ENCODE measurements at places on chromosomes 12 and 14.

GRCh38 chr12:94228488-94228907 lies 80.1 kb downstream of the PLXNC1 start:
- DNase-seq: no peak

DNA sequence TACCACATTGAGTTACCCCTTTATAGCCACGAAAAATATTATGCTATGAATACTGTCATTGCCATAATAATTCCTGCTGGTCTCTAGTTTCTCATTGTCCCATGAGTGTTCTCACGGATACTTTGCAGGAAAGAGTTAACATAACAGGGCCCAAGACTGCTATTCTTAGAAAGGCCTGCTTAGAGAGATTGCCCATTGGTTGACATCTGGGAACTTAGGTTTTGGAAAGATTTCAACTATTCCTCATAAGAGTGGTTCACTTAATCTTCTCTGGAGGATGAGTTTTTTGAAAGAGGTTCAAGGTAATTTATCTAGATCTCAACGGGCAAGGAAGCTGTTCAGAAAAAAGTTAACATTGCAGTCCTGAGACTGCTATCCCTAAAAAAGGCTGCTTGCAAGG lies 18.4 kb upstream of the PRPF39 start:
- no peak for DNase-seq

GRCh38 chr12:124917135-124917840 lies 2.8 kb upstream of the UBC start:
- DNase-seq: peak; percentile 98

DNA sequence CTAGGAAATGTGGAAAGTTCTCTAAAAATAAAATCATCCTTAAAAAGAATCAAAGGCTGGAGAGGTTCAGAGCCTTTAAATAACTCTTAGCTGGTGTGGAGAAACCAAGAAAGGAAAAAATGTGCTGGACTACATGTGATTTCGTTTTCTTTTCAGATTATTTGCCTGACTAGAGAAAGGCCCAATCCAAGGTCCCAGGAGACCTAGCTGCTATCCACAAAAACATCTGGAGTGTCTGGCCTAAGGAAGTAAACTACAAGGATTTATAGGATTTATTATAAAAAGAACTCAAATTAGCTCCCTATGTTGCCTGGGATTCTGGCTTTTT lies 774 bp upstream of the TMEM30B start:
- DNase-seq: no peak

GRCh38 chr14:103548463-103549351 lies 13.8 kb downstream of the BAG5 start:
- DNase-seq: no peak

GRCh38 chr12:100154474-100155247 lies 12.0 kb upstream of the BLTP3B start:
- peak; percentile 68 for DNase-seq

GRCh38 chr12:132558861-132559623 lies 51.3 kb downstream of the LRCOL1 start:
- no peak for DNase-seq

DNA sequence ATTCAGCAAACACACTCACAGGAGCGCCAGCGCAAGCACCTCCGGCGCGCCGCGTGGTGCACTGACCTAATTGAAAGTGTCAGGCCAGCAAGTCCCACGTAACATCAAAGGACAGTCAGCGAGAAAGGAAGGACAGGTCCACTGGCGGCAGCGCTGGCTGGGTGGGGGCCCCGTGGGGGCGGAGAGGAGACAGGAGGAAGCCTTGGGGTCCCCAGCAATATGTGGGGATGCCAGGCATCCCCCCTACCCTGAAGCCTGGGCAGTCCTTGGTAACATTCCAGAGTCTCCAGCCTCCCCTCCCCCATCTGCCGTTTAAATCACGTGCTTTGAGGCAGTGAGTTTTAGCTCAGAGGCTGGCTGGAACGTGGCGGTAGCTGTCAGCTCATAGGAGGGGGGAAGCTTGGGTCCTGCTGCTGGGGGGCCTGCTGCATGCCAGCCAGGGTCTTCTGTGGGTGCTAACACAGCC lies 159.2 kb downstream of the CALM1 start:
- no peak for DNase-seq

GRCh38 chr12:6182279-6182898 lies 17.8 kb upstream of the CD9 start:
- no peak for DNase-seq

- DNase-seq: no peak
Observed at GRCh38 chr12:19882346-19882745, 443.1 kb downstream of the AEBP2 start.

DNA sequence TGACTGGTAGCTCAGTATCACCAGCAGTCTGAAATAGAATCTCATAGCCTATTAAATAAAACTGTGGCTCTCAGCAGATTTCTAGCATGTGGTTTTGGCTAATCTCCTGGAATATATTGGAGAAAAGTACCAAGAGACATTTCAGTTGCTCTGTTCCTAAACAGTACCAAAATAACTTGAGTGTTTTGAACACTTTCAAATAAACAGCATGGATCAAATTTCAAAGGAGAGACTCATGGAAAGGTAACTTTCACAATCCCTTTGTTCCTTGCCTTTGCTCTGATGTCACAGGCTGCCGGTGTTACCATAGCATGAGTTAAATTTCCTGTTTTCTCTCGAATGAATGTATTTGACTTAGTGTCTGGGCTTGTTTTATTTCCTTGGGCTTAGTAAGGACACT lies 3.4 kb downstream of the ARG2 start:
- DNase-seq: no peak

DNA sequence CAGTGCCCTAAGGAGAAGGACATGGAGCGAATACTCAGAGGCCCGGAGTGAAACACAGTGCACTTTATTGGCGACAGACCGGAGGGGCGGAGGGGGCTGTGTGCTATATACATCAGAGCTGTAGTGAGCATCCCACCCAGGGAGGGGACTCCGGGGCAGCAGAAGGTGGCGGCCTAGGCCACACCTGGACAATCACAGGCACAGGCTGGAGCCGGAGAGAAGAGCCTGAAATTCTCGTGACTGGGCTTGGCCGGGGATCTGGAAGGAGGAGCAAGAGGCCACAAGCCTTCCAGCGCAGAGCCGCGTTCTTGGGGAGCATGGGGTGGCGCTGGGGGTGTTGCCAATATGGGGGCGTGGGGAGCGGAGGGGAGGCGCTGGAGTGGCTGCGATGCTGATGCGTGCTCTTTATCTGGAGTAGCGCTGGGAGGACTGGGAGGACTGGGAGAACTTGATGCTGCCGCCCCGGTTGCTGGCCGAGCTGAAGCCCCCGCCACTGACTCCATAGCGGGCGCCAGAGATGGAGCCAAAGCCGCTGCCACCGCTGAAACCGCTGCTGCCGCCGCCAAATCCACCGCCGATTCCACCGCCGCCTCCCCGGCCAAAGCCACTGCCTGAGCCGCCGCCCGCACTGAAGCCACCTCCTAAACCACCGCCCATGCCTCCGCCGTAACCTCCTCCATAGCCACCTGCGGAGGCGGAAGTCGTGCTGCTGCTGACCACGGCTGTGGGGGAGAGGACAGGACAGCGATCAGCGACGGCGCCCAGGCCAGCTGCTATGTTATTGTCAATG lies 6.1 kb downstream of the KRT3 start:
- DNase-seq: no peak

DNA sequence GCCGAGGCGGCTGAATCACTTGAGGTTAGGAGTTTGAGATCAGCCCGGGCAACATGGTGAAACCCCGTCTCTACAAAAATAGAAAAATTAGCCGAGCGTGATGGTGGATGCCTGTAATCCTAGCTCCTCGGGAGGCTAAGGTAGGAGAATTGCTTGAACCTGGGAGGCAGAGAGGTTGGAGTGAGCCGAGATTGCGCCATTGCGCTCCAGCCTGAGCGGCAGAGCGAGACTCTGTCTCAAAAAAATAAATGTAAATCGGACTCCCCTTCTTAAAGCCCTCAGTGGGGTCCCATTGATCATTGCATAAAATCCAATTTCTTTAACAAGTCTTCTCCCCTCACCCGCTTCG lies 908 bp downstream of the TDP1 start:
- DNase-seq: no peak

GRCh38 chr14:60819575-60819974 lies 85.0 kb downstream of the MNAT1 start:
- DNase-seq: no peak

- DNase-seq: no peak
Observed at GRCh38 chr12:124972211-124972610, 16.7 kb downstream of the DHX37 start.

DNA sequence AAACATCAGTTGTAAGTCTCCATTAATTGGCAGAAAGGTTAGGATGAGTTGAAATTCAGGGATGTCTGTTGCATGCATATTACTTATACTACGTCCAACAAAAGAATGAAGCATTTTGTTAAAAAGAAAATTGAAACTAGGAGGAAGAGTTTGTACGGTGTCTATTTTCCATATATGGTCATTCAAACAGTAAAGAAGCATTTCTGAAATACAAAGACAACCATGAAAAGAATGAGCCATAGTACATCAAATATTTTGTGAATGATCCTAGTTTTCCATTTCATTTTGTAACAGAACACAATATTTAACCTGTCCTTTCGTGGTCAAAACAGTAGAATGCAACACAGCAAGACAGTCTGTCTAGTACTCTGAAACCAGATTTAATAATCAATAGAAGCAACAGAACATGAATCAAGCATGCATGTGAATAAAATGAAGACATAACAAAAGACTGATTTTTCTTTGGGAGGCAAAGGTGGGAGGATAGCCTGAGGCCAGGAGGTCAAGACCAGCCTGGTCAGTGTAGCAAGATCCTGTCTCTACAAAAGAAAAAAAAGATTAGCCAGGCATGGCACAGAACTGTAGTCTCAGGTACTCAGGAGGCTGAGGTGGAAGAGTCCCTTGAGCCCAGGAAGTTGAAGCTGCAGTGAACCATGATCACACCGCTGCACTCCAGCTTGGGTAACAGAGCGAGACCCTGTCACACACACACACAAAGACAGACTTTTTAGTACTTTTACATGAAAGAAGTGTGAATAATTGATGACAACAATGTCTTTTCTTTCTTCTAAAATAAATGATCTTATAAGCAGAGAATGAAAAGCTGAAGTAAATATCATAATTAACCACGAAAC lies 156.0 kb downstream of the LRIG3 start:
- DNase-seq: no peak

DNA sequence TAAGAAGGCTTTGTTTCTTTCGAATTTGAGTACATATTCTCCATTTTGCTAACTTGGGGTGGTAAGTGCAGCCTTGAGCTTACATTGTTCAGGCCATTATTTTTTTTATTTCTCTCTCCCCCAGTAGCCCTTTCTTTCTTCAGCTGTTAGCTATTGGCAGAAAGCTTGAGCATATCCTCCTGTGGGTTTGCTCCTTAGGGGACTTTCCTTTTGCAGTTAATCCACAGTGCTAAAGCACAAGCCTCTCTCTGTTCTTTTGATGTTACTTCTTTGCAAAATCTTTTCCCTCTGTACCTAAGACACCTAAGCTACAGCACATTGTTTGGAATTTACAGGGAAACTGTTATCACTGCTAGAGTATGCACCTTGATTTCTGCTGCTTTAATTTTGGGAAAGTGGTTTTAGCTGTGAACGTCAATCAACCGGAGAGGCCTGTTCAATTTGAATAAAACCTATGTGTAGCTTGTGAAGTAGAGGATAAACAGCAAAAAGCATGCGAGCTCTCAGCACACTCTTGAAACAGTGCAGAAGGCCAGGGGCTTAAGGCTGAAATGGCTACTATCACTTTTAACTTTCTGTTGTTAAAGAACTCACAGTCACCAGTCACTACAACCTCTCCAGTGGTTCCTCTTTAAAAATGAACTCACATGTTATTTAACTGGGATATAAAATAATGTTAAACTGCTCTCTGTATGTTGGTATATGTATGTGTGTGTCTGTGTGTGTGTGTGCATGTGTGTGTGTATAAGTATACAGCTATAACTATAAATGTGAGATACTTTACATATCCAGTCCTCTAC lies 139.2 kb downstream of the PDZRN4 start:
- no peak for DNase-seq

DNA sequence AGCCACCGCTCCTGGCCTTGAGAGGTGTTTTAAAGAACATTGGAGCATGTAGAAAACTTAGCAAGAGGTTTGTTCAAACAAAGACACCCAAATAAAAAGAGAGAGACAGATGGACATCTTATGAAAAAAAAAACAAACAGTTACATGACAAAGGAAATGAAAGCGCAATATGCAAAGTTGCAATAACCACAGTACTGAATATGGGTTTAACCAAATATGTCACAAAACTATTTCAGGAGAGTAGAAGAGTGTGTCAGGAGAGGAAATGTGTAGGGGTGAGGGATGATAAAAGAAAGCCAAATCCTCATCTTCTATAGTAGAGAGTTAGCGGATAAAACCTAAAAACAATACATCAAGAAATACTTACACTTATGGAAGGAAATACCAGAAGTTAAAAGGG lies 98.4 kb downstream of the GTF2A1 start:
- DNase-seq: no peak

DNA sequence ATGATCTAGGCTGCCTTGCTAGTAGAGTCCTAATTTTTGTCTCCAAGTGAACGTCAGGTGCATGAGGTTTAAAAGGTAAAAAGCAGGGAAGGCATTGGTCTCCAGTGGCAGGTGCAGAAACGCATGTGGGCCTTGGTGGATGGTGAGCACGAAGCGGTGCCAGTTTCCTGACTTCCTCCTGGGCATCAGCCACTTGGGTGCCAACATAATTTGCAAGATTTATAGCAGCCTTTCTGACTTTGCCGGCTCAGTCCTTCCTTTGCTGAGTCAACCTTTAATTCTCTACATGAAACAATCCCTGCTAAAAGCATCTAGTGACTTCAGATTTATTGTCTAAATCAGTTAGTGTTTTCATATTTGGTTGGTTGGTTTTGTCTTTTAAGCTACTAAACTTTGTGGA lies 355.7 kb upstream of the TMEM132C start:
- DNase-seq: no peak

DNA sequence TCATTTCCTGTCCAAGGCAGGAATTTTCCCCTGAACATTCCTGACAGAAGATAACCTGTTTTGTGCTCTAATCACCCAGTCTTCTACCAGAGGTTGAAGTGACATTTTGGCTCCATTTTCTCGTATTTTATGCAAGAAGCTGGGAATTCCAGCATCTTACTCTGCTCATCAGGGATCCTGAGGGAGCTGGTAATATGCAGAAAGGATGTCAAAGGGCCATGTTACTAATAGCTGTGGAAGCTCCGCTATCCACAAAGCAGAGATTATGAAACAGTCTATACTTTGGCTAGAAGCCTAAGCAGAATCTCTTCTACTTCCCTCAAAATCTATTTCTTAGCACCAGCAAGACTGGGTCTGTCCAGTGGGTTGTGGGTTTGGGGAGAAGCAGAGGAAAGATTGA lies 613.0 kb downstream of the DIO2 start:
- DNase-seq: no peak

DNA sequence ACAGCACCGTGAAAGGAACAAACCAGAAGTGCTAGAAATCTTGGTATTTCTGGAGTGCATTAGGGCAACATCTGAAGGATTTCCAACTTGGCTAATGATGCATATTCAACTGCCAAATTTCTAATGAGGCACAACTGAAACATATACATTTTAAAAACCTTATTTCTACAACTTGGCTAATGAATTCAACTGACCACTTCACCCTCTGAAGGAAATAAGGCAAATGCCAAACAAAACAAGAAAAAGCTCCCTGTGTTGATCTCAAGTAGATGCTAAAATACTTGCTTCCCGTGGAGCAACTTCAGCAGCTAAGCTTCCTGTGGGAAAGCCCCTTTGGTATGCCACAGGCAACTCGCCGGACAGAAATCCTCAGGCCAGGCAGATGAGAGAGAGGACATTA lies 167.1 kb downstream of the TTC7B start:
- no peak for DNase-seq

GRCh38 chr12:28192125-28192524 lies 1.9 kb downstream of the CCDC91 start:
- no peak for DNase-seq

GRCh38 chr12:53777936-53778644 lies 26.3 kb upstream of the CISTR start:
- DNase-seq: no peak

GRCh38 chr14:22861651-22862050 lies 9.9 kb upstream of the LRP10 start:
- no peak for DNase-seq
